ENCODE measurements at places on chromosomes 4 and X.

GRCh38 chr4:177080388-177080787, 229.3 kb upstream of the NEIL3 start:
- DNase-seq, result no peak

DNA sequence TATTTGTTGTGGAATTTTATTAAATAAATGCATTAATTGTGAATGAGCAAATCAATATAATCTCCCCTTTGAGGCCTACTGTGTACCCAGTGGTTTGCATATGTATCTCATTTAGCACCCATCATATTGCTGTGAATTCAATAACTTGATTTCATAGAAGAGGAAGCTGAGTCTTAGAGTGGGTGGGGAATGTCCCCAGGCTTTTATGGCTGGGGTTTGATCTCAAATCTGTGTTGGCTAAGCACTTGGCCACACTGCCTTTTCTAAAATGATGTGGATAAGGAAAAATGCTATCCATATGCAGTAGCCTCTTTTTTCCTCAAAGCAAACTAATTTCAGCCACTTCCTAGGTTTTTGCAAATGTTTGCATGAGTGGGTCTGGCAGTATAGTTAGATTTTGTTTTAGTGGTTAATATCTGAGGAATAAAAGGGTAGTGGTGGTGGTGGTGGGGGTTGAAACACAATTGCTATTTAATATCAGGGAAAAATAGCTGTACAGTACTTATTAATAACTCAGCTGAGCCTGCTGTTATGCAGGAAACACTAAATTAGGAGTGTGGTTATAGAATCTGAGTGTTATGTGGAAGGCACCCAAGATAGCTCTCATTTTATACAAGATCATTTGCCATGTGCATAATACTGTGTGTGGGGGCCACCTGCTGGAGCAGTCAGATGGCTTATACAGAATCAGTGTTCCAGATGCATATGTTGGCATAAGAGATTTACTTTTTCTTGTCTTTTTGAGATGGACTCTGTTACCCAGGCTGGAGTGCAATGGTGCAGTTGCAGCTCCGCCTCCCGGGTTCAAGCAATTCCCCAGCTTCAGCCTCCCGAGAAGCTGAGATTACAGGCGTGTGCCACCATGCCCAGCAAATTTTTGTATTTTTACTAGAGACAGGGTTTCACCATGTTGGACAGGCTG, 108.0 kb downstream of the TMEM131L start:
- peak; percentile 34 for DNase-seq

DNA sequence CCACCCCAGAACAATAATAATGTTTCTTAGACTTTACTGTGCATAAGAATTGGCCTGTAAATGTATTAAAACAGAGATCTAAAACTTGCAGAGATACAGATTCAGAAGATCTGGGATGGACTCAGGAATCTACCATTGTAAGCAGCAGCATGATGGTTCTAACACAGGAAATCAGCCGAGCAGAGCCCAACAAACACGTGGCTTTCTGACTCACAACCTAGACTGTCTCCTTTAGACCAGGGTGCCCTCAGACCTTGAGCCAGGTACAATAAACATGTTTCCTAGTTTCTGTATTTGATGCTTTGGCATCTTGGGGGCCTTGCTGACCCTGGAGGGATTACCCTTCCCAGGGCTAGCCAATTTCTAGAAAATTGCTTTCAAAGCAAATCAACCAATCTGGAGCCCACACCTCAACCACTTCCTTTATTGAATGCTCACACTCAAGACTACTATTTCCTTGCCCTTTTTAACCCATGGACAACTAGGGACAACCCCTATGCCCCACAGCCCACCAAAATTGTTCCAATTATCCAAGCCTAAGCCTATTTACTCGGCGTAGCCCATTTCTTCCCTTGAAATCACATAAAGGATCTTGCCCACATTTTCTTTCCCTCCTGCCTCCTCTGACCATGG, 80.5 kb downstream of the TBC1D9 start:
- DNase-seq, result no peak

- DNase-seq, result peak; percentile 40
These were observed at the start of gene NDNF for GRCh38 chr4:121072224-121073003. Gene NDNF (minus strand): TSS chr4:121072535. CDS start chr4:121045837, 26,698 bp downstream.

GRCh38 chr4:150136481-150136880, 58.2 kb downstream of the DCLK2 start:
- DNase-seq, result no peak

GRCh38 chr4:174256277-174256713, 27.2 kb downstream of the FBXO8 start:
- no peak for DNase-seq

DNA sequence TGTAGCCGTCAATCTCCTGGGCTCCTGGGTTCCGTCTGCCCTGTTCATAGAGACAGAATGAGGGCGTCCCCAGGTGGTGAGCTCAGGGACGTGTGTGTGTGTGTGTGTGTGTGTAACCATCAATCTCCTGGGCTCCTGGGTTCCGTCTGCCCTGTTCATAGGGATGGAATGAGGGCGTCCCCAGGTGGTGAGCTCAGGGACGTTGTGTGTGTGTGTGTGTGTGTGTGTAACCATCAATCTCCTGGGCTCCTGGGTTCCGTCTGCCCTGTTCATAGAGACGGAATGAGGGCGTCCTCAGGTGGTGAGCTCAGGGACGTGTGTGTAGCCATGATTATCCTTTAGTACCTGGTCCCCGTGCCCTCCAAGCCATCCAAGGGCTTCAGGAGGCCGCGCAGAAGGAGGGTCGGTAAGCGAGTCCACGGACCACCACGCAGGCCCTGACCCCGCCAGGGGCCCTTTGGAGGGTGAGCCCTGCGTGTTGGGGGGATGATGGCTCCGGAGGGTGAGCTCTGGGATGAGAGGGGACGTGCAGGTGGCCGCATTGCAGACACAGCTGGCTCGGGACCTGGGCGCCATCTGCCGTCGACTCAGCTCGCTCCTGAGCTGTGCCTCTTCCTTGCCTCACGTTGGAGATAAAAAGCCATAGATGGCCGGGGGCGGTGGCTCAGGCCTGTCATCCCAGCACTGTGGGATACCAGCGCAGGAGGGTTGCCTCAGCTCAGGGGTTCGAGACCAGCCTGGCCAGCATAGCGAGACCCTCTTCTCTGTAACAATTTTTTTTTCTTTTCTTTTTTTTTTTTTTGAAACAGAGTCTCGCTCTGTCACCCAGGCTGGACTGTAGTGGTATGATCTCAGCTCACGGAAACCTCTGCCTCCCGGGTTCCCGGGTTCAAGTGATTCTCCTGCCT, 5.4 kb upstream of the GTPBP6 start:
- peak; percentile 53 for DNase-seq

- DNase-seq, result no peak
These were observed 56.1 kb downstream of the TSPAN5 start for GRCh38 chr4:98602270-98602669.

GRCh38 chrX:82648062-82648461, 860.0 kb upstream of the POU3F4 start:
- DNase-seq, result no peak

DNA sequence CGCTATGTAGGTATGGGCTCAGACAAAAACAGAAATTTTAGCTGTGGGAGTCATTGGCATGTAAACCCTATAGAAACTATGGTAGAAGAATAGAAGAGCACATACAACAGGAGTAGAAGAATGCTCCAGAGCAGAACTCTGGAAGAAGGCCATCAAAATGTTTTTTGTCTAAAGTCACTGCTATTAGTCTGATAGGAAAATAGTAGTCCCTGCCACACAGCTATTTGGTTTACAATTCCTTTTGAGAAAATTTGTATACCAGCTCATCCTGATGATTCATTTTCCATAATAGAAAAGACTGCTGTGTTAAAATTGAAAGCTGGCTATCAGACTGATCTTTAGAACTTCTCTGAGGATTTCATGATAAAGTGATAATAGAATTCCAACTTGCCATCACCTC, 32.8 kb upstream of the ADAD1 start:
- no peak for DNase-seq

GRCh38 chr4:17807446-17807845, 3.1 kb downstream of the DCAF16 start:
- no peak for DNase-seq

DNA sequence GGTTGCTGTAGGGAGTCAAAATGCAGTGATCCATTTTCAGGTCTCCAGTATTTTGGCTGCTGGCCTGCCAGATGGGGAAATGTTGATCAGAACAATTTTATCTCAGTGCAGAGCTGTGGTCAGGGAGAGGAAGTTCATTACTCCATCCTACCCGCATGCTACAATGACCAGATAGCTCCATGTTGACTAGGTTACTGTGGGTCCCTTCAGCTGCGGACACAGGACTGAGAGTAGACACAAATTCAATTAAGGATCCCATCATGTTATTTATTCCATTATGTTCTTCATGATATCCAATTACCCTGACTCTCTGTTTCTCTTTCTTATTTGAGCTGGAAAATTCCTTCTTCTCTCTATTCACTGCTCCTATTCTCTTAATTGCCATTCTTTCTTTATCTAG, 16.3 kb downstream of the SYNPO2 start:
- DNase-seq, result no peak

DNA sequence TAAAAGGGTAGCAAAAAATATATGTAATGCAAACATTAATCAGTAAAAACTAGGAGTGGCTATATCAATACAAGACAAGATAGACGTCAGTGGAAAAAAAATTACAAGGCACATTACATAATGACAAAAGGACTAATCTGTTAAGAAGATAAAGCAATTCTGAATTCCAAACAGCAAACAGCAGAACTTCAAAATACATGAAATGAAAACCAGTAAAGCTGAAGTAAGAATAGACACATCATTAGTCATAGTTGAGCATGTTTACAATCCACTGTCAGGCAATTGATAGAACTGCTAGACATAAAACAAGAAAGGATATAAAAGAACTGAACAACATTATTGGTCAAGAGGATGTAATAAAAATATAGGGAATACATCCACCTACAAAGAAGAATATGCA, 12.2 kb downstream of the SULT1B1 start:
- no peak for DNase-seq

DNA sequence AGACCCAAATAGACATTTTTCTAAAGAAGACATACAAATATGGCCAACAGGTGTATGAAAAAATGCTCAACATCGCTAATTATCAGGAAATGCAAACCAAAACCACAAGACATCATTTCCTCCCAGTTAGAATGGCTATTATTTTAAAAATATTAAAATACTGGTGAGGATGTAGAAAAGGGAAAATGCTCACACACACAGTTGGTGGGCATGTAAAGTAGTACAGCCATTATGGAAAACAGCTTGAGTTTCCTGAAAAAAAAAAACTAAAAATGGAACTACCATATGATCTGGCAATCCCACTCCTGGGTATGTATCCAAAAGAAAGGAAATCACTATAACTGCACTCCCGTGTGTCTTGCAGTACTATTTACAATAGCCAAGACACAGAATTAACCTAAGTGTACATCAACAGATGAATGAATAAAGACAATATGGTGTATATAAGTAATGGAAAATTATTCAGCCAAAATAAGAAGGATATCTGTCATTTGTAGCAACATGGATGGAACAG, 128.9 kb upstream of the DKK2 start:
- no peak for DNase-seq

GRCh38 chr4:124433500-124433899, 279.0 kb downstream of the ANKRD50 start:
- DNase-seq, result no peak

DNA sequence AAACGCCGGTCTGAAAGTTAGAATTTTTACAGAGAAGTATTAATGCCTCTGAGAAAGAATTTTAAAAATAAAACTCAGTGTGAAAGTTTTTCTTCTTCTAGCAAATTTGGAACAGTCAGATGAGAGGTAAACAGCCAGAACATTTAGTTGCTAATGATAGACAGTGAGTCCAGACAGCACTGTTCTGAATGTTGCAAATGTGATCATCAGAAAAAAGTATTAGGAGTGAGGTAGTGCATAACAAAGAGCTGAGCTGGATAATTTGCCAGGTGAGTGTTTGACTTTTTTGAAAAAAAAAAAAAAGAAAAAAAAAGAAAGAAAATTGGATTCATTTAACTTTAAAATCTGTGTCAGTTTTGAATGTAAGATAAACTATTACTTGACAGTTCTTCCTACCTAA, 42.0 kb upstream of the GRPR start:
- no peak for DNase-seq
